ENCODE measurements at places on chromosomes 13 and 19.

GRCh38 chr19:50835103-50835784, 1.9 kb upstream of the KLK15 start:
- no peak for DNase-seq

DNA sequence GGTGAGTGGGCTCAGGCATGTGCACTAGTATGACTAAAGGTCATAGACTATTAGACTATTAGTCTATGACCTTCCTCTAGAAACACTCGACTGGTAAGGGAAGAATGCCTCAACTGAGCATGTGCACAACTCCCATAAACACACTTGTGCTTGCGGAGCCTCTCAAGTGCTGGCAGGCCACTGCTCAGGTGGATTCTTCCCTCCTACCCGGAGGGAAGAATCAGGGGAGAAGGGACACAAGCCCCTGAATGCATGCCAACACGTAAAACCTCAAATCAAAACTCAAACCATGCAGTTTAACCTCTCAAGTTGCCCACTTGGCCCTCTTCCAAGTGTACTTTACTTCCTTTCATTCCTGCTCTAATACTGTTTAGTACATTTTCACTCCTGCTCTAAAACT, 287.6 kb upstream of the SGCG start:
- no peak for DNase-seq

GRCh38 chr19:16588824-16589577, 16.8 kb upstream of the SLC35E1 start:
- no peak for DNase-seq

GRCh38 chr19:8269724-8270123, 38.4 kb downstream of the CD320 start:
- no peak for DNase-seq

- DNase-seq = peak; percentile 50
These were observed 413.9 kb downstream of the COG6 start for GRCh38 chr13:40069173-40070044.

GRCh38 chr19:16226878-16227836, 29.4 kb downstream of the AP1M1 start:
- DNase-seq = no peak

- DNase-seq = no peak
These were observed 563.9 kb downstream of the DACH1 start for GRCh38 chr13:71303144-71303543.

DNA sequence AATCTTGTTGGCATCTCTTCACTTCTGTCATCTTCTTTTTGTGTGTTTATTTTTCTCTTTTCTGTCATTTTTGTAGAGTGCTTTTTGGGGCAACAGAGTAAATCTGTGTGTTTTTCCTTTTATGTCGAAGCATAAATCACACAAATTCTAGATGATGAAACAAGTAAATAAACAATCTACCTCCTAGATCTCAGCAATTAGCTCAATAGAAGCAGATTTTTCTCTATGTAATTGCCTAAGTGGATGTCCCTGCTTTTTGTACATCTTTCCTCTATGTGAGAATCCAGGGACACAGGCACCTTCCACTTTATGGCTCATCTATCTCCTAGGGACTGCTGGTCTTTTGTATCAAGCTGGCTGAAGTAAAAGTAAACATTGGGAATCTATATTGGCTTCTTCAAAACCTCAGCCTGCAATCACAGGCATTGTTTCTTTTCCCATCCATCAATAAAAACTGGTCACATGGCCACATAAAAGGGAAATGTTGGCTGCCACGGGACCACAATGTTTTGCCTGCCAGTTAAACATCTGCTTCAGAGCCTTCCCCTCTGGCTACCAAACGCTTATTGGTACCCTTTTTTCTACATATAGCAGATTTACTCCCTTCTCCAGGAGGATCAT, 323.8 kb downstream of the LMO7 start:
- DNase-seq = no peak

- DNase-seq = no peak
These were observed 5.1 kb upstream of the DHDH start for GRCh38 chr19:48928164-48929025.

DNA sequence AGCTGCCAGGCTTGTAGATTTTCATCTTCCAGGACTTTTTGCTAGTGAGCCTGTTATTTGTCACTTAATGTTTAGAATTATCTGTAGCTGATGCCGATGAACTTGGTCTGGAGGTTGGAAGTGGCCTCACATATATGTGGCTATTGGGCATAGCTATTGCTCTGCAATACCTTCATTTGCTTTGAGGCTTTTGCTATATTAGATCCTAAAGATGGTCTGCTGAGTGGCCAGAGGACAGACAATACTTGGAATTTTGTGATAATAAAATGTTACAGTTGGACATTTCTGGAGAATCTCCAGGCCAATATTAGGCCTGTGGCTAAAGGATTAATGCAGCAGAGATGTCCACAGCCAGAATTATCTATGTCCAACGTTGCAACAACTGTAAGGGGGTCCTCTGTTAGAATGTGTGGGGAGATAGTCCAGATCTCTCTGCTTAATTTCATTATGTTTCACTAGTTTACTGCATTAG, 222.3 kb downstream of the GPC5 start:
- DNase-seq = no peak

- DNase-seq = no peak
These were observed 69.2 kb downstream of the PIBF1 start for GRCh38 chr13:72850959-72851677.

- DNase-seq = no peak
These were observed 101.6 kb downstream of the IRS2 start for GRCh38 chr13:109684824-109685202.

GRCh38 chr13:108933061-108933460, 303.6 kb downstream of the MYO16 start:
- DNase-seq = no peak

- peak; percentile 16 for DNase-seq
These were observed 780 bp upstream of the GTF2F2 start for GRCh38 chr13:45119469-45119990.

GRCh38 chr13:51208716-51209115, 13.5 kb upstream of the FAM124A start:
- DNase-seq = no peak

- DNase-seq = peak; percentile 38
These were observed 1.1 kb downstream of the COMP start for GRCh38 chr19:18789883-18790565.

DNA sequence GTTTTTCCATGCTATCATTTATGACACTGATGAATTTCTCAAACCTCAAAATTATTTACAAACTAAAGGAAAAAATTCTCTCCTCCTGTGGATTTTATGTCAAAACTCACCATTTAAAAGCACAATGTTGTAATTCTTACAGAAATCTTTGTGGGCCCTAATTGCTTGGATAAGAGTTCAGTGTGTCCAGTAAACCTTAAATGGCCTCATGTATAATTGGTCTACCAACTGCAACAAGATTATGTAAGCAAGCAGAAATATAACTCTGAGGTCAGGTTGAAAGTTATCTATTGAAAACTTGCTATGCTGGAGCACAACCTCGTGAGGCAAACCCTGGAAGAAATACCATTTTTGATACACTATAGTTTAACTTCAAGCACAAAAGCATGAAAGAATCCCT, 22.0 kb downstream of the VWA8 start:
- DNase-seq = no peak

DNA sequence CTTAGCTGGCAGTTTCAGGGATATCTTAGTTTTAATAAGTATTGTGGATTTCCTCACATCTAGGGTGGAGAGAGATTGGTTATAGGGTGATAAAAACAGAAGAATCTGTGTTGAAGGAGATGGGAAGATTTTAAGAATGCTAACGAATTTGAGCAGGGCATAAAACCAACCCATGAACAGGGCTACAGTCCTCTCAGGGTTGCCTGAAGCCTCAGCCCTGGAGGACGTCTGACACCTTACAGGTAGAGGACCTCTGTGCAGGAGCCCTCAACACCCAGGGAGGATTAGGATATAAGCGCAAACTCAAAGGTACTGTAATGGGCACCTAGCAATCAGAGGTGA, 461 bp upstream of the WASF3 start:
- no peak for DNase-seq

DNA sequence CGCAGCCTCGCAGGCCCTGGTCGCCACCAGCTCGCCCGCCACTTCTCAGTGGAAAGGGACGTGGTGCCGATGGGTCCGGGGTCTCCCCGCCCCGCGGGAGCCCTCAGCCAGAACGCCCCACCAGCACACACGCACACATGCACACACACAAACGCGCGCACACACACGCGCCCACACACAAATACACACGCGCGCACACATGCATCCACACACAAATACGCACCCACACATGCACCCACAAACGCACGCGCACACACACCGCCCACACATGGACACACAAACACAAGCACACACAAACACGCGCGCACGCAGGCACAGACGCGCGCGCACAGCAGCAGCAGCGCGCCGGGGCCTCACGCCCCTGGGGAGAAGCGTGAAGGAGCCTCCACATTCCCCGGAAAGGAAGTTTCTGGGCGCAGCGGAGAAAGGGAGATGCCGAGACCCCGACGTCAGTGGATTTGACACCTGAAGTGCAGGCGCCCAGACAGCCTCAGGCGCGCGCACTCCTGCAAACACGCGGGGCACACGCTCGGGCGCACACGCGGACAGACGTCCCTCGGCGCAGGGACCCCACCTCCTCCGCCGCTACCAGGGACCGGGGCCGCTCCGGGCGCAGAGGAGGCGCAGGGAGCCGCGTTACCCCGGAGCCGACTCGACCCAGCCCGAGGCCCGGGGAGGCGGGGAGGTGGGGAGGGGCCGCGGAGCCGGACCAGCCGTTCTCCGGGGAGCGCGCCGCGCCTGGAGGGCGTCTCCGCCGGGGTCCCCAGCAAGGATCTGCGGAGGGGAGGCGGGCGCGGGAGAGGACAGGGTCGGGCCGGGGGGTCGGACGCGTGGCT, 622 bp downstream of the RASA3 start:
- DNase-seq = peak; percentile 43

DNA sequence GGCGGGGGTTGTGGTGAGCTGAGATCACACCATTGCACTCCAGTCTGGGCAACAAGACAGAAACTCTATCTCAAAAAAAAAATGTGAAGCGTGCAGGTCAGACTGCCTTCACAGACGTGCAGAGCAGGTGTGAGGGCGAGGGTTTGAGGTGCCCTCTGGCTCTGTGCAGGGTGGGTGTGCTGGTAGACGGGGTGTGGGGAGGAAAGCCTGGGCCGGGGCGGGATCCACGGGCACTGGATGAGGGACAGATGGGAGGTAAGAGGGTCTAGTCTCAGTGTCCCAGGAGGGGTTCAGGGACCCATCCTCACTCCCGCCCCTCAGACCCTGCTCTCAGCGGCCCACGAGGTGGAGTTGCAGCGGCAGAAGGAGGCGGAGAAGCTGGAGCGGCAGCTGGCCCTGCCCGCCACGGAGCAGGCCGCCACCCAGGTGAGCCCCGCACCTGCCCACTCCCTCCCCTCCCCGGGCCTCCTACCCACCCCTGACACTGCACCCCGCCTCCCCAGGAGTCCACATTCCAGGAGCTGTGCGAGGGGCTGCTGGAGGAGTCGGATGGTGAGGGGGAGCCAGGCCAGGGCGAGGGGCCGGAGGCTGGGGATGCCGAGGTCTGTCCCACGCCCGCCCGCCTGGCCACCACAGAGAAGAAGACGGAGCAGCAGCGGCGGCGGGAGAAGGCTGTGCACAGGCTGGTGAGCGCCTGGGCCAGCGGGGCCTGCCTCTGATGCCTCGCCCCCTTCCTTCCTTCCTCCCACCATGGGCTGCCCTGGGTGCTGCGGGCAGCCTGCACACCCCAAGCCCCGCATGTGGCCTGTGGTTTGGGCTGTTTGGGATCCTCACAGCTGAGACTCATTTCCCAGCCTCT, 9.1 kb downstream of the NOP53 start:
- DNase-seq = no peak

DNA sequence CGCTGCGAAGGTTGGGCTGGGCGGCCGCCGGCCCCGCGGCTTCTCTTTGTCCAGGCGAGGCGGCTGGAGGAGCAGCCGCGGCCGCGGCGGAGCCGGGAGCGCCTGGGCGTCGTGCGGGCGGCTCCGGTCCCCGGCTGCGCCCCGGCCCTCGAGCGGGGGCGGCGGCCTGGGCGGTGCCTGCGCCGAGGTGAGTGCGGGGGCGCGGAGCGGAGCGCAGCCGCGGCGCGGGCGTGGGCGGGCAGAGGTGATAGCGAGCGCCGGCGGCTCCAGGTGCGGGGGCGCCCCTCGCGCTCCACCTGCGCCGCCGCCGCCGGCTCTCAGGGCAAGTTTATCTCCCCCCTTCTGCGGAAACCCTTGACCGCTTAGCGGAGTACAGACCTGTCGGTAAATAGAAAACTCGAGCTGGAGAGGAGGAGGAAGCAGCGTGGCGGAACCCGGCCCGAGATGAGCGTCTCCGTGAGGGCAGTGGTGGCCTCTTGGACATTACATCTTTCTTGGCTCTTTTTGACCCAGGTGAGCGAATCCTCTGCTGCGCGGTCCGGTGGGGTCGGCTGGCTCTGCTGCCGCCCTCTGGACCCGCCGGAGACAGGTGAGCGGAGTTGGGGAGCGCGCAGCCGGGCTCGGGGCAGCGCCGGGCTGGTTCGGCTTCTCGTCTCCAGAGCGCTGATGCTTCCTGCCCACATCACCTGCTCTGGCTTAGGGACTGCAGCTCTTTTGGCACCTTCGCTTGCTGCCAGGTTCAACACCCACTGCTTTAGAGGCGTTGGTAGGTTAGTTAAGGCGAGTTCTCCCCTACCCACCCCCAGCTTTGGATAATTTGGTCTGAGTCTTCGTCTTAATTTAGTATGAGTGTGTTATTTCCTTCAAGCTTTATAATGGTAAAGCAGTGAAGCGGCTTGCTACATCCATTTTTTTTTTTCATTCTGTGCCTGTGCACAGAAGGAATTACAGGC, at the start of gene MTUS2:
TSS of gene MTUS2 (plus strand) at position 241 of the 953 bp plus-strand sequence.
- no peak for DNase-seq

- DNase-seq = no peak
These were observed 199.6 kb upstream of the IRS2 start for GRCh38 chr13:109985871-109986450.

- peak; percentile 77 for DNase-seq
These were observed 6.9 kb downstream of the PKN1 start for GRCh38 chr19:14440049-14440448.

DNA sequence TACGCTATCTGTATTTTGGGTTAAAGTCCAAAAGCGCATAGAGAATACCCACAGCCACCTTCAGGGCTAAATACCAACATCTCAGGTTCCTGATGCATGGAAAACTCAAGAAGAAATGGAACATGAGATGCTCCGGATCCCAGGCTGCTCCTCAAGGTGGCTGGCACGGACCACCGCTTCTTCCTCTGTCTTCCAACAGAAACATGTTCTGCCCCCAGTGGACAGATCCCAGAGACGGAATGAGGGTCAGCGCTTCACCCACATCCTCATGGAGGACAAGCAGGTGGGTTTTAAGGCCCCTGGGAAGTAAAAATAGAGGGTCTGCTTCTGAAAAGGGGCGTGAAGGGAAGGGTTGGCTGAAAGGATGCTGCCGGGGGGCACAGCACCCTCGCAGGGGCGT, 17.3 kb downstream of the COL4A1 start:
- DNase-seq = no peak
